Esophagus squamous epithelium (tissue), 5 donors: ENCODE measurements at places on chromosomes 5 and 9.

GRCh38 chr9:33799928-33800704 lies 4.8 kb downstream of the PRSS3 start:
- DNase-seq = no peak

DNA sequence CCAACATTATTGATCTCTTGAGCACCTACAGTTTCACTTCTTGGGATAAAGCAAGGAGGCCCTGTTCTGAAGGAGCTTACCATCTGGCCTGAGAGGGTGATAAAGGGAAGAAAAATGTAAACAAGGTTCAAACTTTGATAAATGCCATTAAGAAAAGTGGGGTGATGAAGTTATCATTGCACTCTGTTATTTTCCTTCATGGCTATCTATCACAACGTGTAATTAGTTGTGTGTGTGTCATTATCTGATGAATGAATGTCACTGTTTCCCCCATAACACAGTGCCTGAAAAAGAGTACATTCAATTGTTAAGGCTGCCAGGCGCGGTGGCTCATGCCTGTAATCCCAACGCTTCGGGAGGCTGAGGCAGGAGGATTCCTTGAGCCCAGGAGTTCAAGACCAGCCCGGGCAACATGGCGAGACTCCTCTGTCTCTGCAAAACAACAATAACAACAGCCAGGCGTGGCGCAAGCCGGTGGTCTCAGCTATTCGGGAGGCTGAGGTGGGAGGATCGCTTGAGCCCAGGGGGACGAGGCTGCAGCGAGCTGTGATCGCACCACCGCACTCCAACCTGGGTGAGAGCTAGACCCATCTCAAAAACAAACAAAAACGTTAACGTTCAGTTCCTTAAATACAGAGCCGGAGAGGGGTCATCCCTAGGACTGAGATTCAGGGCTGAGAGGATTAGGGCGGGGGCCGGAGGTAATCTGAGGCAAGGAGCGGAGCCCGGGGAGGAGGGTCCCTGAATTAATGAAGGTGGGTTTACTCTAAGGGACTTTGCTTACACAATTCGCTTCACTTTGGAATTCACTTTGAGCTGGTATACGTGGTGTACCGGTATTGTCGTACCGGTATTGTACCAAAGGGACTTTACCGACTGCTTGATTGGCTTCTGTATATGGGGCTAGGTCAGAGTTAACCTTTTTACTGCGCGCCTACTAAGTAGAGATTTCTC lies 917 bp downstream of the NHP2 start:
- no peak for DNase-seq

DNA sequence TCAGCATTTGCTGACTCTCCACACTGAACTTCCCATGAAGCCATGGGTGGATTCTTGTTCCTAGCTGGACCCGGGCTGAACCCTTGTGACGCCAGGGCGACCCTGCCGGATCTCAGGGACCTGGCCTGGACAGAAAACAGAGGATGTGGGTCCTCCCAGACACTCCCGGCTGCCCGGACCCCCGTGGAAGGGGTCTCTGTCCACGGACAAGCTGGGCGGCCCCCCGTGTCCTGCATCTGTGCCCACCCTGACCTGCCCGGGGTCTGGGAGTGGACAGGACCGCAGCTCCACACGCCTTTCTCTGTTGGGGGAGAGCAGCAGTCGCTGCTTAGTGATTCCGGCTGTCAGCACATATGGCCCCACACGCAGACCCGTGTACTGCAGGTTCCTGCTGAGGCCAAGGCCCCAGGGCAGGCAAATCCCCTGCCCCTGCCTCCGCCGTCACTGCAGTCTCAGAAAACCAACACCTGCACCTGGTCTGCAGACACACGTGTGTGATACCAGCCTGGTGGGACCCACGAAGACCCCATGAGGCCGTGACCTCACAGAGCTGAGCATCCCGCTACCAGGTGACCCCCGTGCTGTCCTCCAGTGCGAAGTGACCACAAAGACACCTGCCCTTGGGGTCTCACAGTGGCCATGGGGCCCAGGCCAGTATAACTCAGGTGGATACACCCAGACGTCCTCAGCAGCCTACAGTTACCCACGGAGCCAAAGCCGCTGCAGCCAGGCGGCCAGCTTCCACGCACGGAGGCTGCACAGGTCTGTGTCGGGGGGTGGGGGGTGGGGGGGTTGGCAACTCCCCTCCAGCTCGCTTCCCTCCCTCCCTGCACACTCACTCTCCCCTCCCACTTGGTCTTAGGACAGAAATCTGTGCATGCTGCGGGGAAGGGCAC lies 50.6 kb downstream of the NKD2 start:
- DNase-seq = no peak

DNA sequence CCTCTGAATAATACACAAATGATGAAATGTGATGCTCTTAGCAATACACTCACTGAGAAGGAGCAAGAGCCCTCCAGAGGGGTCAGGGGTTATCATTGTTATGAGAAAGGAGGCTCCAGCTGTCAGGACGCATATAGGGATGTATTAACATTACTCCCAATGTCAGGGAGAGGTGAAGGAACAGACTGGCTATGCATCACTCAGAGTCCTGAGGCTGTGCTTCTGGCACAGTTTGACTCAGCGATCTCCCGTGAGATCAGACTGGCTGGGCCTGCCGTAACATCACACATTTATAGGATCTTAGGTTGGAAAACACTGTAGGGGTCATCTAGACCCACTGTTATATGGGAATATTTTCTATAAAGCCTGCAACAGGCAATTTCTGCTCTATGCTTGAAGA lies 226.5 kb upstream of the GLRA1 start:
- DNase-seq = no peak

DNA sequence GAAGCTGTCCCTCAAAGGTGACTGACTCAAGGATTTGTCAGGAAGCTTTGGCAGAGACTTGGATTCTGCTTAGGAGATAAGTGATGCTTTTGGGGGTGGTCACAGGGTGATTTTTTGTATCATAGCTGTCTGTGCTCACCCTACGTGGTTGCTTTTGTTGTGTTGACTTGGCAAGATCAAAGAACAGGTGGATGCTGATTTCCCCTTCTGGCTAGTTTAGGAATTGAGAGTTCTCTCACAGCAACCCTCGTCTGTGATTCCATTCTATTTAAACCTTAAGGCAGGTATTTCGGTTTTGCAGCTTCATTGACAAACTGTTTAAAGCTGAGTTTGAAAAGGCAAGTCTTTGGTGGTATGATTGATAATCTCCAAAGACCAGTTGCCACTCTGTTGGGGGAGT lies 27.2 kb downstream of the ARHGAP26 start:
- no peak for DNase-seq

DNA sequence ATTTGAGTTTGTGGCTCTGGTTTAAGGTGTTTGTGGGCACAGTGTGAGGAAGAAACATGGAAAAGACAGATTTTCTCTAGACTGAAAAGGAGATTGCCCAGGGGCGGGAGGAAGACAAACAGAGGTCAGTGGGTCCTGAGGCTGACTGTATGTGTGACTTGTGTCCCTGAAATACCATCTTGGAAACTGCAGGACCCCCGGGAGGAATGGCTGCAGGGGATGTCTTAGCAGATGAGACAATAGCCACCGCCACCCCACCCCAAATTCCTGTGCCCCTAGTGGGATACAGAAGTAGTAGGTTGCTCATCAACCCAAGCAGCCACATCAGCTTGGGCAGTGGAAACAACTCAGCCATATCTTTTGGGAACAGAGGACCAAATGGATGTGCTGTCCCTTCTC lies 1.7 kb upstream of the PSAT1 start:
- no peak for DNase-seq

DNA sequence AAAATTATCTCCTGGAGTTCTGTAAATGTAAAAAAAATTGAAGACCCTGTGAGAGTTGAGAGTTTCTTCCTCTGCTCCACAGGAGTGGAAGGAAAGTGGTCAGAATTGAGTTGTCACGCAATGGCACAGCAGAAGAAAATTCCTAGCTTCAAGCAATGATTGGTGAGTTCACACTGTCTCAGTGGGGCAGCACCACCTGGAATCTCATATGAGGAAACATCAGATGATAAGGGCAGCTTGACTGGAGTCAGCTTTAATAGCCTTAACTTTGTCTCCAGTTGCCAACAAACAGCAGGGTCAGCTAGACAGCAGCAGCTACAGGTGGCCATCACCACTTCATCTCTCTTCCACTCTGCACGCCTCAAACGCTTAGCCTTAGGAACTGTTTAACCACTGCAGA lies 211.1 kb downstream of the EFNA5 start:
- DNase-seq = no peak

GRCh38 chr5:148488757-148489156 lies 105.0 kb downstream of the FBXO38 start:
- no peak for DNase-seq

GRCh38 chr5:119426057-119426456 lies 26.2 kb upstream of the HSD17B4 start:
- no peak for DNase-seq

DNA sequence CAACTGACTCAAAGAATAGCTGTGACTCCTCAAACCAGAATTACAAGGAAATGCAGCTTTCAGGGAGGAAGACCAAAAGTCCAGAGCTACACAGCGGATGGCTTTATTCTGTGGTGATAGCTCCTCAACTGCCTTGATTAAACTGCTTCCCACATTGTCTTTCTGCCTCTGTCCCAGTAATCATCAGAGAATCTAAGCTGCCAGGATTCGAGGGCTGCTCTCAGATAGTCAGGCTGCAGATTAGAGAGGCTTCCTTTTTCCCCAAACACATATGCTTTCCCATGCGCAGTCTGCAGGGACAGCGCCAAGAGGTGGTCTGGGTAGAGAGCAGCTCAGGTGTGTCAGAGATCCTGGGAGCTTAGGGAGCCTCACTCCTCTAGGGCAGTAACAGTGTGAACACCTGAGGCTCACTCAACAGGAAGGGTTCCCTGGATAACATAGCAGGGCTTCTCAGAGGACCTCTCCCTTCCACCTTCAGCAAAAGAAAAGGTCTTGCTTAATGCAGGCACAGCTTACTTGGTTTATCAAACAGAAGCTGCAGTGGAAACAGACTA lies 439.9 kb upstream of the TLE4 start:
- DNase-seq = no peak

GRCh38 chr9:16828340-16829281 lies 41.9 kb downstream of the BNC2 start:
- no peak for DNase-seq

GRCh38 chr5:7250004-7250403 lies 145.9 kb upstream of the ADCY2 start:
- DNase-seq = no peak

GRCh38 chr5:126460977-126461376 lies 37.8 kb downstream of the GRAMD2B start:
- no peak for DNase-seq

DNA sequence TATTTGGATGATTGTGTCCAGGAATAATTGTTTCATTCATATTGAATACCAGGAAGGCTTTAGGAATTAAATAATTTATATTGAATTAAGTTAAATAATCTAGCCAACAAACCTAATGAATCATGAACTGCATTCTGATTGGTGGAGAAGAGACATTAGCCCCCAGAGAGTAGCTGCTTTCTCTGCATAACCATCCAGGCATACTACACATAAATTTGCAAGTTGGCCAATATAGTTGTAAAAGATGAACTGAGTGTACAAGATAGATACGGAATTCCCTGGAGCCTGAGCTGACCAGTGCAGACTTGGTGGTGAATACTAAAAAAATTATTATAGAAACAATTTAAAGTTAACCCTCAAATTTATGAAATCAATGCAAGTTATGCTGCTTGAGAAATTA lies 311.8 kb upstream of the KIF2A start:
- DNase-seq = no peak

- DNase-seq = no peak
These were observed 312.7 kb upstream of the PDE4D start for GRCh38 chr5:60206234-60206633.

- no peak for DNase-seq
These were observed 502.5 kb upstream of the SEMA6A start for GRCh38 chr5:117077142-117077541.

GRCh38 chr9:137349471-137350033 lies 47.5 kb upstream of the NRARP start:
- no peak for DNase-seq

DNA sequence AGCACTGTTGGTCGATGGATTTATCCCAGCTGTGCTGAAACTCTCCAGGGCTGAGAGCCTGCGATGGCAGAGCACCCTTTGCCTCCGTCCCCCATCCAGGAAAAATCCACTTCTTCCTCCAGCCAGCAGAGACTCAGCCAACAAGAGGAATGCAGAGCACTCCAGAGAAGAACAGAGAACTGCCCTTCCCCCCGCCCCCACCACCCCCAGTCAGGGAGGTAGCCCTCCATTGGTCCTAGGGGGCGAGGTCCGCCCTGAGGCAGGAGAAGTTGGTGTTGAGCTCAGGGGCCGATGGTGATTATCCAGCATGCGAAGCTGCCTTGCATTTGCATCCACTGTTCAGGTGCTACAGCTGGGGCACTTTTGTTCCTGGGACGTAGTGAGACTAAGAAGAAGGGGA lies 9.0 kb downstream of the TLX3 start:
- DNase-seq = no peak

DNA sequence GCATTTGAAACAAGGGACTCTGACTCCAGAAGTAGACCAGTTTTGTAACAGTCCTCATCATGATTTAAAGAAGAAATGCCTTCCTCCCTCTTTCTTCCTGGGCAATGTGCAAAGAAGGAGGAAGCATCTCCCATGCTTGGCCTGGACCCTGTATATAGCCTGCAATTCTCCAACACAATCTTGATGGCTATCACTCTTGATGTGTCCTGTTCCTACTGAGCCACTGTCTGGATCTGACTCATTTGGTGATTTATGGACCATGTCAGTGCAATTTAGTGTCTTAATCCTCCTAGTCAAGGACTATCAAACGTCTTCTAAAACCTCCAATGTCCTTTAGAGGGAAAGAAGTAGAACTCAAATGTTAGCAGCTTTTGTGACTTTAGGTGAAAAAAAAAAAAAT lies 697.3 kb downstream of the TLR4 start:
- DNase-seq = no peak

DNA sequence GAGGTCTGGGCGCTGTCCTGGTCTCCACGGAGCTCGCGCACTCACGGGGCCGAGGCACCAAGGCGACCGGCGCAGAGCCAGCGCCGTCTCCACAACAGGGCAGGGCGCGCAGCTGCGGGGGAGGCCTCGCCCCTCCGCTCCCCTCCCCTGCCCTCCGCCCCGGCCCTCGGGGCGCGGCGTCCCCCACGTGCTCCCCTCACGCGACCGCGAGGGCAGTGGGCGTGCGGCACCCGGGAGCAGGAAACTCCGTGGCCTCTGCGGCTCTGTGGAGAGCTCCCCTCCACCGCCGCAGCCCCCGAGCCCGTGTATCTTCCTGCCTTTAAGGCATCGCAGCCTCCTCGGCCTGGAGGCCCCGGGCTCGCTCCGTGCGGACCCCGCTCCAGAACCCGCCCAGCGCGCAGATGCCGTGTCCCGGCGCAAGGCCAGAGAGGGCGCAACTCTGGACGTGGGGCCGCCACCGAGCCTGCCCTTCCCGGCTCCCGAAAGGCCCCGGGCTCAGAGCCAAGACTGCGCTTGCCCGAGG lies 708 bp upstream of the TUBB4B start:
- no peak for DNase-seq

- no peak for DNase-seq
These were observed 61.0 kb upstream of the BASP1 start for GRCh38 chr5:17156463-17156862.

- no peak for DNase-seq
These were observed 17.0 kb downstream of the PTBP3 start for GRCh38 chr9:112316258-112316943.

GRCh38 chr9:113795811-113796392 lies 80.2 kb upstream of the ZNF618 start:
- no peak for DNase-seq
